ENCODE measurements at places on chromosomes 11 and 22.

GRCh38 chr11:110713449-110713776, 1.2 kb upstream of the ARHGAP20 start:
- no peak for DNase-seq

- no peak for DNase-seq
Measured at GRCh38 chr11:121800731-121801393, 315.2 kb downstream of the BLID start.

DNA sequence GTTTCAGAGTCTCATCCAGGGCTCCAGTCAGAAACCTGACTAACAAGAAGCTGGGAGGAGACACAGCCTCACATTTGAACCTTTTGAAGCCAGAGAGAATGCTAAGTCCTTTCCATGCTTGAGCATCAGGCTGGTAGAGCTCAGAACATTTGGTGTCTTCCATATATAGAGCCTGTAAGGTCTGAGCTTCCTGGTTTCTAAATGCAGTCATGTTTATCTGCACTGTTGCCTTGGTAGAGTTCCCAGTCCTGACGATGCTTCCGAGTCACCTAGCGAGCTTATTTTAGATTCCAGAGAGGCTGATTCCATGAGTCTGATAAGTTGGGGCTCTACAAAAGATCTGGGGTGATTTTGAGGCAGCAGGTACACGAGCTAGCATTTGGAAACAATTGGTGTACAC, 68.4 kb upstream of the SORL1 start:
- no peak for DNase-seq

- DNase-seq, result no peak
Measured at GRCh38 chr22:47623763-47624148, 861.3 kb downstream of the TBC1D22A start.

- DNase-seq, result no peak
Measured at GRCh38 chr22:24157822-24158135, 23.5 kb upstream of the SUSD2 start.

DNA sequence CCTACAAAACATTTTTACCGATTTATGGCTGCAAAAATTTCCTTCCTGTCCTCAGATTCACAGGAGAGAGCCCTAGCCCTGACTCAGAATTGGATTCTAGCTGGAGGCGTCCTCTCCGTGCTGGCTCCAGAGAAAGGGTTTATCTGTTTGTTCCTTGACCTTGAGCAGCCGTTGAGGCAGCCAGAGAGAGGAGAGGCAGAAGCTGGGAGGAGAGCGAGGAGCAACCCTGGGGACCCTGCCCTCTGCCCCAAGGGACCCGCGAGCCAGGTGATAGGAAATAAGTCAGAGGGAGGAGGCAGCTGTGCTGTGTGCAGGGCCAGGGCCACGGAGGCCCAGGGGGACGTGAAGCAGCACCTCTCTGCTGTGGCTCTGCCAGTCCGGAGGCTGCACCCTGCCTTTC, 75.6 kb downstream of the IGLL1 start:
- DNase-seq, result peak; percentile 37

DNA sequence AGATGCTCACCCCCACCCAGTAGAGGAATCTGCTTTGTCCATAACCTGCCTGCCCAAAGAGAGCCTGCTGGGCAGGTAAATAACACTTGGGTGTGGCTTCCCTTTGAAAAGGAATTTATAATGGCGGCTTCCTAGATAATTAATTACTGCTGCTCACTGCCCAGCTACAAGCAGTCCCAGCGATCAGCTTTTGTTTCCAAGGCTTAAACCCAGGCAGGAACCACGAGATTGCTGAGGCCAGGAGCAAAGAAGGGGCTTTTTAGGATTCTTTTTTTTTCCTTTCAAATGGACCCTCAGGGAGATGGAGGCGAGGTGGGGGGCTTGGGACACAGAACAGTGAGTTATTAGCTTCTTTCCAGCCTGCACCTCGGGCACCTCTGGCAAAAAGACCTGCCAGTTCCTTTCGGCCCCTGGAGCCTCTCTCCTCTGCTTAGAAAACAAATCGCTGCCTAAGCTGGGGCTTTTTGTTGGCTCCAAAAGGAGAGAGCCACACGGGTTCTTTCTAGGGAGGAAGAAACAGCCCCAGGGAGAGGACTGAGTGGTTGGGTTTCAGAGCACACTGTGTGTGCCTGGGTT, 107.2 kb downstream of the TSPAN18 start:
- no peak for DNase-seq

- no peak for DNase-seq
Measured at GRCh38 chr22:29032014-29032475, 29.6 kb downstream of the C22orf31 start.

DNA sequence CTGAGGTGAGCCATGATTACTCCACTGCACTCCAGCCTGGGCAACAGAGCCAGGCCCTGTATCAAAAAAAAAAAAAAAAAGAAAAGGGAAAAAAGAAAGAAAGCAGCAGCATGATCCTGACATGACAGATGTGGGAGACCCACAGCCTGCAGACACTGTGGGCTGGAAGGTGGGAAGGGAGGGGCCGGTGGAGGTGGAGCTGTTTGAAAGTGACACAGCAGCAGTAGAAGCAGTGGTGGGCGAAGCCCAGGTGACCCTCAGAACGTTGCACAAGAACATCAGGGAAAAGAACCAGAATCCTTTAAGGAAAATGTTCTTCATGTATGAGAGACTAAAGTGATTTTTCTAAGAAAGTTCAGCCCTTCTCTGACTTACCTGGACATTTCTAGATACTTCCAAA, 26.3 kb upstream of the SCGB1A1 start:
- DNase-seq, result no peak

- no peak for DNase-seq
Measured at GRCh38 chr22:17973217-17973616, 51.1 kb downstream of the MICAL3 start.

GRCh38 chr11:8192896-8193209, 24.0 kb upstream of the RIC3 start:
- no peak for DNase-seq

GRCh38 chr22:31275018-31275417, 17.3 kb downstream of the PIK3IP1 start:
- DNase-seq, result no peak

DNA sequence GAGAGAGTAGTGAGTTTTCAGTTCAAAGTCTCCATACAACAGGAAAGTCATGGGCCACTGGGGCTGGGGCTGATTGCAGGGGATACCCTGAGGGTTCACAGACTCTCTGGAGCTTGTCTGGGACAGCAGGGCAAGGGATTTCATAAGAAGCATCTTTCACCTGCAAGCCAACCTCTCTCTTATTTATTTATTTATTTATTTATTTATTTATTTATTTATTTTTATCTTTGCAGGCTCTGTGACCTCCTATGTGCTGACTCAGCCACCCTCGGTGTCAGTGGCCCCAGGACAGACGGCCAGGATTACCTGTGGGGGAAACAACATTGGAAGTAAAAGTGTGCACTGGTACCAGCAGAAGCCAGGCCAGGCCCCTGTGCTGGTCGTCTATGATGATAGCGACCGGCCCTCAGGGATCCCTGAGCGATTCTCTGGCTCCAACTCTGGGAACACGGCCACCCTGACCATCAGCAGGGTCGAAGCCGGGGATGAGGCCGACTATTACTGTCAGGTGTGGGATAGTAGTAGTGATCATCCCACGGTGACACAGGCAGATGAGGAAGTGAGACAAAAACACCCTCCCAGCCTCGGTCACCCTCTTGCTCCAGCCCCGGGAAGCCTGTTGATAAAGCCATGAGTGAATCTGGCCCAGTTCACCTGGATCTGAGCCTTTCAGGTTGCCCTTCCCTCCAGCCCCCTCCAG, 68.4 kb downstream of the GGTLC2 start:
- no peak for DNase-seq

GRCh38 chr22:29385748-29386147, 2.6 kb downstream of the AP1B1 start:
- peak; percentile 32 for DNase-seq

DNA sequence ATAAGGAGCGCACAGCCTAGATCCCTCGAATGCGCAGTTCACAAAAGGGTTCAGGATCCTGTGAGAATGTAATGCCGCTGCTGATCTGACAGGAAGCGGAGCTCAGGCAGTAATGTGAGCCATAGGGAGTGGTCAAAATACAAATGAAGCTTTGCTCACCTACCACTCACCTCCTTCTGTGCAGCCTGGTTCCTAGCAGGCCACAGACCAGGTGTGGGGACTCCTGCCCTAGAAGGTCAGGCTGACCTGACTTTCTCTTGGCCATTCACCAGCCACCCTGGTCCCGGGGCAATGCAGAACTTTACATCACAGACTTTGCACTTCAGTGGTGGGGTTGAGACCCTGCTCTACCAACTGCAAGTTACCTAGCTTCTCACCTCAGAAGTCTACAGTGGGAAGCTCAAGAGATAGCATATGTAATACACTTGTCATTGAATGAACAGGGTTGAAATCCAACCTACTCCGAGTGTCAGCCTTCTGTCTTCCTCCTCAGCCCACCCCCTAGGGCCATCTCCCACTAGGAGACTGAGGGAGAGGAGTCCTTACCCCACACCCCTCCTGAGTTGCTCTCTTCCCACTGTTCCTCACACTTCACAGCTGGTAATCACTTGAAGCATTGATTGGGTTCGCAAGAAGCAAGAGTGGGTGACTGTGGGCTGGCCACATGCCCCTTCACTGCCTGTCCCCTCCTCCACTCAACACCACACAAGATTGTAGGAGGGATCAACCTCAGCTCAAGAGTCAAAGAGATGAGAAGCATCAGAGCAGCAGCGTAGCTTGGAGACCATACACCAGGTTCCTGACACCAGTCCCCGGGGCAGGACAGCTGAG, 2.0 kb upstream of the KCNJ1 start:
- DNase-seq, result no peak

DNA sequence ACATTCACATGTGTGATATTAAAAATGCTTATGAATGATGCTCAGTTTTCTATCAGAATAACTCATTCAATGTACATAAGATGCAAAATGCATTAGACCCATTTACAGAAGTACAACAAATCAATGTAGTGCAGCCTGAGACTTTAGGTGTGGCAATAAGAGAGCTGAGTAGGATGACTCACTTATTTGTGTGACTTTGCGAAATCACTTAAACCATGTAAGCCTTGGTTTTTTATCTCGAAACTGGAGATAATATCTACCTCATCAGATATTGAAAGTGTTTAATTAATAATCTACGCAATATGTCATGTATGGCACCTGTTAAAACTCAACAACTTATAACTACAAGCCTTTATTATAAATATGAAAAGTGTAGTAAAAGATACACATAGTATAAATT, 105.7 kb upstream of the LUZP2 start:
- peak; percentile 50 for DNase-seq

Measured in NB4 (cell line).